ENCODE measurements at places on chromosomes 5 and 9.

GRCh38 chr5:57383093-57383861 lies 99.3 kb downstream of the ACTBL2 start:
- ATAC-seq, result peak; percentile 98

DNA sequence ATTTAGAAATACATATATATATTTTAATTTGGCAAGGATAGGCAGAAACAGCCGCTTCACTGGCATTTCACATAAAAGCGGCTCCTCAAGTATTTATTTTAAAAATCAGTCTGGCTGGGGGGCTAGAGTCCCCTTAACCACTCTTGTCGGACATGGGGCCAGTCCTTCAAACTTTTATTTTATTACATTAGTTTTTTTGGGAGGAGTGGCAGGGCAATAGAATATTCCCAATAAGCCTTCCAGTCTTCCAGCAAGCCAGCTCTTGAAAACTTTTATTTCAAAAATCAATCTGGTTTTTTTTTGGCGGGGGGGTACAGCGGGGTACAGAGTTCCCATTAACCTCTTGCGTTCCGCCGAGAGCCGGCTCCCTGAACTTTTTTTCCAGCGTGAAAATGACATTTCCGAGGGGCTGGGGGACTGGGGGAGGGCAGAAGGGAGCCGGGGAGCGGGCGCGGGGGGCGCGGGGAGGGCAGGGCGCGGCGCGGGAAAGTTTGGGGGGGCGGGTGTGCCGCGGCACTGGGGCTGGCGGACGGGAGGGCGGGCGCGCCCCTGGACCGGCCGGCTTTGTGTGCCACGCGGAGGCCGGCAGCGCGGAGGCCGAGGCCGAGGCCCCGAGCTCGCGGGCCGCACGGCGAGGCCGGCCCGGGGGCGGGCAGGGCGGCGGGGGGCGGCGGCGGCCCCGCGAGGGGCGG lies 504 bp upstream of the ZNF618 start:
- peak; percentile 34 for ATAC-seq

DNA sequence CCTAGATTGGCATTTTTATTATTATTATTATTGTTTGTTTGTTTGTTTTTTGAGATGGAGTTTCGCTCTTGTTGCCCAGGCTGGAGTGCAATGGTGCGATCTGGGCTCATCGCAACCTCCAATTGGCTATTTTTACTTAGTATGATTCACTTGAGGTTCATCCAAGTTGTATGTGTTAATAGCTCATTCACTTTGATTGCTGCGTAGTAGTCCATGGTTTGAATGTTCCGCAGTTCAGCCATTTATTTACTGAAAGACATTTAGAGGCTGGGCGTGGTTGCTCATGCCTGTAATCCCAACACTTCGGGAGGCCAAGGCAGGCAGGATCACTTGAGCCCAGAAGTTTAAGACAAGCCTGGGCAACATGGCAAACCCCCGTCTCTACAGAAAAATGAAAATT lies 22.6 kb upstream of the MELK start:
- no peak for ATAC-seq

DNA sequence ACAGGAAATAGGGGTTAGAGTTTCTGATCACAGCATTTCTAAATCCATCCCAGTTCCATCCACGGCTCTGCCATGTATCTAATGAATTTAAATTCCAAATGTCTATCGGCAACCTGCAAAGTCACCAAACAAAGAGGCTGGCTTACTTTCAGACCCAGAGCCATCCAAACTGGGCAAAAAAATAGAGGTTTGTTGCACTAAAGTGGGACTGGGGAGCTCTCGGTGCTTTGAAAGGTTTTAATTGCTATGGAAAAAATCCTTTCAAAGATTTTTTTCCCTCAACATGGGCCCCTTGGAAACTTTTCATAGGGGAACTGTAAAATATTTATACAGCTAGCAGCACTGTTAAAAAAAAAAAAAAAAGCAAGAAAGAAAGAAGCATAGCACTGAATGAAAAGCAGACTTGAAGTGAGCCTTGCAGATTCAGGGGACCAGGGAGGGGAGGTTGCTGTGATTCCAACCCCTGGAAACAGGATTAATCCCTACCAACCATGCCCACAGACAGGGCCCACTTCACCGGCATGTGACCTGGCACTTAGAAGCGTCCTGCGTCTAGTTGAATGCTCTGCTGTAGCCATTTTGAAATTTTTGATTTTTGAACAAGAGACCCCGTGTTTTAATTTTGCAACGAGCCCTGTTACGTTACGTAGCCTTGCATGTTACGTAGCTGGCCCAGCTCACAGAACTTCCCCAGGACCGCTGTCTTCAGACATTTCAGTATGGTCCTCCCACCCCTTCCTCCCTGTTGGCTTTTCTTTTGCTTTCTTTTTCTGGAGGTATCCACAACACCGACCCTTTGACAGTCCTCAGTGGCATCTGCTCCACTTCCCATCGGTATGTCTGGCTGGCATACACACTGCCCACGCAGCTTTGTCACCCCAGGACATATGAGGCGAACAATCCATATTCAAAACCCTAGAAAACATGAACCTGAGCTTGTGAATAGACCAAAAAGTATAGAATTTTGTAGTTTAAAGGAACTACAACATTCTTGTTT lies 105.3 kb upstream of the NFIB start:
- ATAC-seq, result no peak

GRCh38 chr5:132657676-132658380 lies at the start of gene IL13:
Gene IL13, plus strand, starts transcription at chr5:132658173. Its CDS starts 14 bp downstream, at chr5:132658187.
- ATAC-seq, result no peak

- ATAC-seq, result peak; percentile 60
These were observed 24.0 kb downstream of the HNRNPK start for GRCh38 chr9:83956086-83956435.

DNA sequence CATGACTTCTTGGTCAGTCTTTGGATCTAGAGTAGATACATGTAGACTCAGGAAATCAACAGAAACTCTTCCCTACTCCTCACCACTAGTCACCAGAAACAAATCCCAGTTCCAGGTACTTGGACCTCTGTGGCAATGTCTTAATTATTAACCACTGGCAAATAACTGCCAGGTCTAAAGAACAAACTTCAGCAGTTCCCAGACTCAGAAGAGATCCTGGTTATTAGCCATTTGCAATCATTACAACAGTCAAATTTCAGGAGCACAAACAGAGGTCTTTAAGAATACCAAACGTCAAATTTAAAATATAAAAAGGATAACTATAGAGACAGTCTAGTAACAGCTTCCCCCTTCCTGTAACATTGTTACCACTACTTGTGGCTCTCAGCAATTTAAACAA lies 10.2 kb downstream of the DIAPH1 start:
- no peak for ATAC-seq

- ATAC-seq, result no peak
These were observed 11.6 kb upstream of the CMBL start for GRCh38 chr5:10319202-10319851.
